ENCODE measurements at places on chromosomes 2 and 18. TPM values are rescaled to one million over a fixed set of nuclear protein-coding genes. Genes with fewer than 3 reads are reported as not detected.

DNA sequence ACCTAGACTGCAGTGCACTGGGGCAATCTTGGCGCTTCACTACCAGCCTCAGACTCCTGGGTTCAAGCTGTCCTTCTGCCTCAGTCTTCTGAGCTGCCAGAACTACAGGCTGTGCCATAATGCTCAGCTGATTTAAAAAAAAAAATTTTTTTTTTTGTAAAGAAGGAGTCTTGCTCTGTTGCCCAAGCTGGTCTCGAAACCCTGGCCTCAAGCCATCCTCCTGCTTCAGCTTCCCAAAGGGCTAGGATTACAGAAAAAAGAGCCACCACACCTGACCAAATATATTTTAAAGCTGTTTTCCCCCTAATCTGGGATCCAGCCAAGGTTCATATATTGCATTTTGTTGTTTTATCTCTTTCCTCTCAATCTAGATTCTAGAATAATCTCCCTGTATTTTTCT is 82.2 kb downstream of the RAB31 start:
- no peak overlapping the region for H3K27ac ChIP-seq
- no peak for DNase-seq
- no peaks in the 10 kb centered on the region for H3K27me3 ChIP-seq
- no peaks in the 10 kb centered on the region for H3K4me1 ChIP-seq
- H3K36me3 ChIP-seq: no peaks in the 10 kb centered on the region
- H3K4me3 ChIP-seq: no peak overlapping the region

The SDC1 gene
- total RNA-seq: 56.8 TPM

- peaks cover 7% of the 10 kb centered on the region for H3K4me1 ChIP-seq
- H3K36me3 ChIP-seq: no peaks in the 10 kb centered on the region
- DNase-seq: peak; percentile 38
- no peak overlapping the region for H3K4me3 ChIP-seq
- no peak overlapping the region for H3K27ac ChIP-seq
Measured at GRCh38 chr18:58640428-58640805, 11.5 kb upstream of the ALPK2 start.

GRCh38 chr2:20916604-20917286 is 93.8 kb upstream of the LDAH start:
- peak overlapping the region; percentile 47 for H3K27ac ChIP-seq
- H3K4me1 ChIP-seq: peaks cover 7% of the 10 kb centered on the region
- peak; percentile 15 for DNase-seq
- no peaks in the 10 kb centered on the region for H3K27me3 ChIP-seq
- no peaks in the 10 kb centered on the region for H3K36me3 ChIP-seq

GRCh38 chr2:186724736-186725135 is 30.9 kb downstream of the FAM171B start:
- no peaks in the 10 kb centered on the region for H3K36me3 ChIP-seq
- H3K27me3 ChIP-seq: no peaks in the 10 kb centered on the region
- H3K4me1 ChIP-seq: no peaks in the 10 kb centered on the region

GRCh38 chr2:224646242-224646846 is 61.2 kb upstream of the CUL3 start:
- H3K4me3 ChIP-seq: no peak overlapping the region
- H3K4me1 ChIP-seq: no peaks in the 10 kb centered on the region
- H3K27ac ChIP-seq: no peak overlapping the region
- no peaks in the 10 kb centered on the region for H3K36me3 ChIP-seq

All from fibroblast of lung (primary cell).